ENCODE measurements at places on chromosomes 11 and 22. TPM values are rescaled to one million over a fixed set of nuclear protein-coding genes. Genes with fewer than 3 reads are reported as not detected.

Gene OR5P2
- total RNA-seq, result not detected

Gene PRG3
- total RNA-seq, result not detected

DNA sequence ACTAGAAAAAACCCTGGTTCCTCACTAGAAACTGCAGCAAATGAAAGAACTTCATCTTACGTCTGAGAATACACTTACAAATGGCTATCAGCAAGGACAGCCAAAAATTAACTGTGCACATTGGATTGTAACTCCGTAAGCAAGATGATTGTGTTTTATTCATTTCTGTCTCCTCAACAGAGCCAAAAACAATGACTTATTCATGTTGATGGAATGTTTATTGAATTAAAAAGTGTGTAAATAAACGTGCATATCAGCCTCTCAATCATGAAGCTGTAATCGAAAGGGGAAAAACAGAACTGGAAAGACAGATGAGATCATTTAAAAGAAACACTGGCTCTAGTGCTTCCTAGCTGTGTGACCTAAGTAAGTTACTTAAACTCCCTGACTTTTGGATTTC is 307.5 kb upstream of the ZC3H12C start:
- no peak for DNase-seq

Gene FGF4
- total RNA-seq, result not detected

DNA sequence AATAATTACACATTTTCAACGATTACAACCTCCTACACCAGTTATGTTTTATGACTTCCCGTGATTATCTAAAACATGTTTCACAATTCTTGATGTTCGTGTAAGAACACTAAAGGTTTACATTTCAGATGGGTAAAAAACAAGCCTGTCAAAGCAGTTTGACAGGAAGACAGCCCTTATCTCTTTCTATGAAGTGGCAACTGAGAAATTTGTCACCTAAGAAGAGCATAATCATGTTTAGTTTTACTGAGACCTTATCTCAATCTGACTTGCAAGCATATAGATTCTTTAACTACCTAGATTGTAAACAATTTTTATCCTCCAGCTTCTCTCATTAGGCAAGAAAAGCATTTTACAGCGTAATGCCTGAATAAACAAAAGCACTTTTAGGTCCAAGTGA is 218.4 kb upstream of the ZBED5 start:
- no peak for DNase-seq

Measured in activated CD4-positive, alpha-beta T cell treated with anti-CD3 and anti-CD28 coated beads for 36 hours (primary cell).